ENCODE measurements at places on chromosomes 6 and 20. TPM values are rescaled to one million over a fixed set of nuclear protein-coding genes. Genes with fewer than 3 reads are reported as not detected.

- DNase-seq: peak; percentile 1
- H3K27ac ChIP-seq: no peak overlapping the region
- no peak overlapping the region for H3K4me3 ChIP-seq
- peaks cover 9% of the 10 kb centered on the region for H3K4me1 ChIP-seq
- no peaks in the 10 kb centered on the region for H3K36me3 ChIP-seq
- H3K27me3 ChIP-seq: peaks cover 91% of the 10 kb centered on the region
Measured at GRCh38 chr20:48338717-48339116, 489.1 kb downstream of the PREX1 start.

- H3K36me3 ChIP-seq: no peaks in the 10 kb centered on the region
- no peaks in the 10 kb centered on the region for H3K4me1 ChIP-seq
- DNase-seq: no peak
- no peak overlapping the region for H3K4me3 ChIP-seq
- no peak overlapping the region for H3K27ac ChIP-seq
Measured at GRCh38 chr6:155077331-155077730, 82.2 kb downstream of the TIAM2 start.

GRCh38 chr6:32298632-32299336 lies 72.9 kb downstream of the TSBP1 start:
- H3K36me3 ChIP-seq: no peaks in the 10 kb centered on the region
- H3K4me3 ChIP-seq: no peak overlapping the region
- H3K4me1 ChIP-seq: no peaks in the 10 kb centered on the region

The PI3 gene
- total RNA-seq: 2.8 TPM

- no peaks in the 10 kb centered on the region for H3K36me3 ChIP-seq
- peaks cover 70% of the 10 kb centered on the region for H3K4me1 ChIP-seq
- H3K4me3 ChIP-seq: peak overlapping the region; percentile 36
- no peaks in the 10 kb centered on the region for H3K27me3 ChIP-seq
Measured at GRCh38 chr20:23160536-23161243, 74.6 kb upstream of the CD93 start.

DNA sequence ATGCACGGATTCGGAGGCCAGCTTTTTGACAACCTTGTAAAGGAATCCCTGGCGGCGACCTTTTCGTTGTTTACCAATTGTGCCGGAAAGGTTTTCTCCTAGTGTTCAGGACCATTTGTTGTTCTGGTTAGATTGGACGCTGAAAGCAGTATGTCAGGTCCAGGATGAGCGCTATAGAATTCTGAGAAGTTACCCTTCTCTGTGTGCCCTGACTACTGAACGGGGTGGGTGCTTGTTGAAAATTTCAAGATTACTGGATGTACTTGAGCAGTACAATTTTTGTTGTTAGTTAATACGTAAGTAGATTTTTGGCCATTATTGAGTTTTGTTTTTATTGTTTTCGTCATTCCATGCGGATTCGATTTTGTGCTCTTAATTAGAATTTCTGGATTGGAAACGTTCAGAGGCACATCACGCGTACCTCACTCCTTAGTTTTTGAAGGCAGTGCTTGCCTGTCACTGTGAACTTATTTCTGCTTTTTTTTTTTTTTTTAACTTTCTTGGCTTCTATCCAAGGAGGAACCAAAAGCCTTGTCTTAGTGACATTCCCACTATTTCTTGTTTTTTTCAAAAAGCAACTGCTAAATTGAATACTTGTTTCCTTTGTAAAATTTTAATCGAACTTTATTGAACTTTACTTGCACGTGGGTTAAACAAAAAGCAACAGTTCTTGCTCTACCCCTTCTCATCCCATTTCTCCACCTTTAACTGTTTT lies 898 bp downstream of the XRN2 start:
- H3K4me1 ChIP-seq: peaks cover 18% of the 10 kb centered on the region
- peak overlapping the region; percentile 87 for H3K4me3 ChIP-seq
- DNase-seq: peak; percentile 8
- H3K36me3 ChIP-seq: peaks cover 19% of the 10 kb centered on the region
- H3K27ac ChIP-seq: peak overlapping the region; percentile 99
